COLO829 (cell line): ENCODE measurements at places on chromosomes 16 and 17.

GRCh38 chr16:68719993-68720489 is 17.1 kb upstream of the CDH1 start:
- DNase-seq = no peak

DNA sequence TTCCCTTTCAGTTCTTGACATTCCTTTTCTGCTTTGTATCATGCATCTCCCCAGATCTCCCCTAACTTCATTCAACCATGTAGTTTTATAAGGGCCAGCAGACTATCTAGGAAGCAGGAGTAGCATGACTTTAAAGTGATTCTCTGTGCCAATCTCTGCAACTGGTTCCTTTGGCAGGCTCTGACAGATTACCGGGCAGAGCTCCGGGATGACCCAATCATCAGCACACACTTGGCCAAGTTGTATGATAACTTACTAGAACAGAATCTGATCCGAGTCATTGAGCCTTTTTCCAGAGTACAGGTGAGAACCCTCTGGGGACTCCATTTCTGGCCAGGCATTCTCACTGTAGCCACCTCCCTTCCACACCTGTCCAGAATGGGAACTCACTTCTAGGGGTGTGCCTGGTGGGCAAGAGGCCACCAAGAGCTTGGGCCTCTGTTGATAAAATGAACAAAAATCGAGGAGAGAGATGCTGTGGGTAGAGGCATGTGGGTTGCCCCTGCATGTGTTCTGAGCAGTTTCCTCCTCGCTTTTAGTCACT is 7.6 kb upstream of the CDK5R1 start:
- DNase-seq = no peak

DNA sequence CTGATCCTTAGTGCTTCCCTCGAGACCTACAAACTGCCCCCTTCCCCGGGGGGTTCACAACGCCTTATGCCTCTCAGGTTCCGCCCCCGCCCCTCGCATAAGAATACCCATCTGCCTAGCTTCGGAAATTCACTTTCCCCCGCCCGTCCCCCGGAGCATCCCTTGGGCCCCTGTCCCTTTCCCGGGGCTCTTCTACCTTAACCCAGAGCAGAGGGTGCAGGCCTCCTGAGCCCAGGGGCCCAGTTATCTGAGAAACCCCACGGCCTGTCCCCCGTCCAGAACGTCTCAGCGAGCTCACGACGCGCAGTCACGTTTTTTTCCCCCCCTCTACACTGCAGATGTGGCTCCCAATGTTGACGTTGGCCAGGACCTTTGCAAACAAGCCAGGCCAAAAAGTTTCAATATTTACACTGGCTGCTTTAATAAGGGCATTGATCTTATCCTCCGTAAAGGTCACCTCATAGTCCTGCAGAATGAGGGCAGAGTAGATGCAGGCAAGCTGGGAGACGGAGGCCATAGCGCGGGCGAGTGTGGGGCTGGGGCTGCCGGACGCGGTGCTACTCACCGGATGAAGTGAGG is 1.4 kb upstream of the NBR1 start:
- peak; percentile 22 for DNase-seq

DNA sequence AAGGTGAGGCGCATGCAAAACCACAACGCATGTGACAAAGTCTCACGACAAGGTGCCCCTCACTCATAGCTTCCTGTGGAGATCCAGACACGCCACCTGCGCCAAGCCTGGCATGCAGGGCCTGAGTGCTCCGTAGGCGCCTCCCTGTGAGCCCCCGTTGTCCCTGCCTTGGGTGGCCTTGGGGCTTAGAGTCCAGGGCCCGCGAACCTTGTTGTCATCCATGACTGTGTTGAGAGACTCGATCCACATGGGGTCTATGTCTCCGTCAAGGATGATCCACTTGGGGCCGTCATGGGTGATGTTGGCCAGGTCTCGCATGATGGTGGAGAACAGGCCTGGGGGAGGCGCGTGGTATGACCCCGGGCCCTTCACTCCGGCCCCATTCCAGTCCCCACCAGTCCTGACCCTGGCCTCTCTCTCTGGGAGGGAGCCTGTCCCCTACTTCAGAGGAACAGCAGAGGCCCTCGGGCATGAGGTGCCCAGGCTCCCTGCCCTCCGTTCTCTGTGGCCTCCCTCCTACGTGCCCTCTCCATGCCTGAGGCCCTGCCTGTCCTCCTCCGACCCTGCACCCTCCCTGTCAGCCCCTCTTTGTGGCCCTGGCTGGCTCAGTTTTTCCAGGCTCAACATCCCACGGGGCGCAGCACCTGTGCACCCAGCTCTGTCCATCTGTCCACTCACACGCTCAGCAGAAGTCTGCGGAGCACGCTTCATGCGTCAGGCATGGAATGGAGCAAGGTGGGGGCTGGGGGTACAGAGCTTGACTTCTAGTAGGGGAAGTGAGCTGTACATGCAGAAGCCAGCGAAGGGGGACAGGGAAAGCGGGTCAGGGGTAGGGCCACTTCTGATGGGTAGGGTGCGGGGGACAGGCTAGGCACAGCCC is 85.7 kb downstream of the DNAH17 start:
- no peak for DNase-seq

DNA sequence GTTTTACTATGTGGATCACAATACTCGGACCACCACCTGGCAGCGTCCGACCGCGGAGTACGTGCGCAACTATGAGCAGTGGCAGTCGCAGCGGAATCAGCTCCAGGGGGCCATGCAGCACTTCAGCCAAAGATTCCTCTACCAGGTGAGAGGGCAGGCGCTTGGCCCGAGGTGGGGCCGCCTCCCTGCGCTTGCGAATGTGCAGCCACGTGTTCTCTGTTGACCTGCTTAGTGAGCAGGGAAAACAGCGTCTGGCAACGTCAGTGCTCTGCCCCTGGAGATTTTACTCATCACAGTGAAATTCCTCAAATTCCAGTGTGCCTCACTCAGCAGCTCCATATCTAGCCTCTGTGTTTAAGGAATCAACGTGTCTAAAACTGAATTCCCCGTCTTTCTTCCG is 33.4 kb upstream of the CLEC18A start:
- DNase-seq = peak; percentile 26

DNA sequence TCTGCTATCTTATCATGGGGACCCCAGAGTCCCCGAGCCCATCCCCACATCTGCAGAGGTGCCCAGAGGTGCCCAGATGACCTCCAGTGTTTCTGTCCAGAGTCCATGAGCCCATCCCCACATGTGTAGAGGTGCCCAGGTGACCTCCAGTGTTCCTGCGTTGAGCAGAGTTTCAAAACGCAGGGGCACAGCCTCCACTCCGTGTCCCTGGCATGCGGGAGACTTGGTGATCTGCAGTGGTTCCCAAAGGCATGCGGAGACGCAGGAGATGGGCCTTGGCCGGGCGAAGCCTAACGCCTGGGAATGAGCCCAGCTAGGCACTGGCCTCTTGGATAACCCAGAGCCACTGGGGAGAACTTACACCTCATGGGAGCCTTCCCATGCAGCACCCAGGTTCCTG is 41.3 kb downstream of the COX4I1 start:
- no peak for DNase-seq

DNA sequence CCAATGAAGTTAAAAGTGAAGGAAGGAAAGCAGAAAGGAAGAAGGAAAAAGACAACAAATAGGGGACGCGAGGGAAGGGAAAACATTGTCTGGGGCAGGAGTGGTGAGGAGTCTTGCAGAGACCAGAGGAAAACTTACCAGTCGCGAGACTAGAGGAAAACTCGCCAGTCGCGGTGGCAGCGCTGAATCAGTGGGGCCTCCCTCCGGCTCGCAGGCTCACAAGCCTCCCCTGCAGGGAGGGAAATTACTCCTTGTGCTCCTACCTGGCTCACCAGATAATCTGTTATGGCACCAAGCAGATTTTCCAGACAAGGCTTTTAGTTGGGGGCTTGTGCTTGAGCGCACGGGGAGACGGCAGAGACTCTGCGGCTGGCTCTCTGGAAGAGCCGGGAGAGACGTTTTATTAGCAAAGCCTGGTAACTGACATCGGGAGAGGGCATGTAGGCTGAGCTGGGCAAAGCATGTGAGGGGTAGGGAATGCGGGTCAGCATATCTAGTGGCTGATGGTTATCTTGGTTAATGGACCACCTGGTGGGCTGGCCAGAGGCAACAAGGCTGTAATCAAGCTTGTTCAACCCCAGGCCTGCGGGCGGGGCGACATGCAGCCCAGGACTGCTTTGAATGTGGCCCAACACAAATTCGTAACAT is 37.1 kb downstream of the LCMT1 start:
- DNase-seq = no peak

- no peak for DNase-seq
Measured at GRCh38 chr17:41527063-41528023, 765 bp downstream of the KRT19 start.

- no peak for DNase-seq
Measured at GRCh38 chr16:28324887-28325279, 32.6 kb downstream of the SBK1 start.

GRCh38 chr16:49634235-49635008 is 221.5 kb downstream of the ZNF423 start:
- no peak for DNase-seq

GRCh38 chr16:57815987-57816745 is 13.9 kb upstream of the KIFC3 start:
- DNase-seq = no peak

DNA sequence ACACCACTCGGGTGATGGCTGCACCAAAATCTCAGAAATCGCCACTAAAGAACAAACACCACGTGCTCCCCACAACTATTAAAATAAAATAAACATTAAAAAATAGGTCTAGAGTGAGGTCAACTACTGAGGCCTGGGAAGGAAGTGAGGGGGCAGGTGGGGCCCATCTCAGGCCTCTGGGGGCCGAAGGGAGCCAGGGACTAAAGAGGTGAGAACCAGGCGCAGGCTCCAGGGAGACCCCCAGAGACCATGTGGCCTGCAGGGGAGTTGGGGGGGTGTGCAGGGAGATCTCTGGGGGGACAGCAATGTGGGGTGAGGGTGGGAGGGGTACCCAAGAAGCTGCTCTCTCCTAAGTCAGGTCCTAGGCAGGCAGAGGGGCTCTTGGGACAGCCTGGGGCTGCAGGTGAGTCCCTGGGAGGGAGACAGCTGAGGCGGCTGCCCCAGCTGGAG is 111.3 kb upstream of the SMURF2 start:
- no peak for DNase-seq

GRCh38 chr16:82300374-82300951 is 130.4 kb upstream of the MPHOSPH6 start:
- DNase-seq = no peak

GRCh38 chr16:53761962-53762703 is 58.2 kb downstream of the FTO start:
- DNase-seq = no peak

GRCh38 chr17:81398832-81399411 is 3.7 kb downstream of the BAHCC1 start:
- DNase-seq = no peak

DNA sequence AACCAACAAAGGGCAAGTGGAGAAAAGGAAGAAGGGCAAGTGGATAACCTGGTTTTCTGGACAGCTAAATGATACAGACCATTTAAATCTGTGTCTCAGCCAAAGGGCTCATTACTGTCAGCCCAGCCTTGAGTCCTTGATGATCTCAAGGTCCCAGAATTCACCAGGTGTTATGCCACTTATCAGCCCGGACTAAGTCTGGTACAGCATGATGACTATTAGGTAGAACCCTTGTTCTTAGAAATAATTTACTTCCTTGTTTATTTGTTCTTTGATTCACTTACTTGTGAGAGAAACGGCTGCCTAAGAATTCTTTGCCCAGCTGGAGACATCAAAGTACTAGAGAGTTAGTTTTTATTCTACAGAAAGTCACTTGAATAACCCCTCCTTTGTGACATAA is 3.5 kb downstream of the PDILT start:
- DNase-seq = no peak

GRCh38 chr17:81844327-81844851 is 9.5 kb upstream of the PPP1R27 start:
- DNase-seq = no peak

DNA sequence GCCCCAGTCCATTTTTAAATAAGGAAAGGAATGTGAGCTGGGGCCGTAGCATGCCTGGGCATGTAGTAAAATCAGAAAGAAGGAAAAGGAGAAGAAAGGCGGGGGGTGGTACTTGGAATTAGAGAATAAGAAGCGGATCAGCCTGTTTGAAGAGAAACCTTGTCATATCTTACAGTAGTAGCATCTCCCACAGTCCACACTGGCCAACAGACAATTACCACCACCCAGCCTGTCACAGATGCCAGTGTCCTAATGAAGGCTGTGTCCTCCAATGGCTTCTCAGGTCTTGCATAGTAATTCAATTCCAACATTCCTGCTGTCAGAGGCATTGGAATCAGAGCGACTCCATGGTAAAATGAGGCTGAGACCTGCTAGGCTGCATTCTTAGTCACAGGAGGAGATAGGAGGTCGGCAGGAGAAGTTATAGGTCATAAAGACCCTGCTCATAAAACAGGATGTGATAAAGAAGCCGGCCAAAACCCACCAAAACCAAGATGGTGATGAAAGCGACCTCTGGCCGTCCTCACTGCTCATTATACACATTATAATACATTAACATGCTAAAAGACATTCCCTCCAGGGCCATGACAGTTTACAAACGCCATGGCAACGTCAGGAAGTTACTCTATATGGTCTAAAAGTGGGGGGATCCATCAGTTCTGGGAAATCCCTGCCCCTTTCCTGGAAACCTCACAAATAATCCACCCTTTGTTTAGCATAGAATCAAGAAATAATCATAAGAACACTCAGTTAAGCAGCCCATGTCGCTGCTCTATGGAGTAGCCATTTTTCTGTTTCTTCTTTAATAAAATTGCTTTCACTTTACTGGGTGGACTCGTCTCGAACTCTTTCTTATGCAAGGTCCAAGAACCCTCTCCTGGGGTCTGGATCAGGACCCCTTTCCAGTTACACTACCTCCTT is 9.6 kb upstream of the AKAP10 start:
- DNase-seq = no peak

- DNase-seq = no peak
Measured at GRCh38 chr16:29763326-29763725, 14.7 kb upstream of the ZG16 start.

DNA sequence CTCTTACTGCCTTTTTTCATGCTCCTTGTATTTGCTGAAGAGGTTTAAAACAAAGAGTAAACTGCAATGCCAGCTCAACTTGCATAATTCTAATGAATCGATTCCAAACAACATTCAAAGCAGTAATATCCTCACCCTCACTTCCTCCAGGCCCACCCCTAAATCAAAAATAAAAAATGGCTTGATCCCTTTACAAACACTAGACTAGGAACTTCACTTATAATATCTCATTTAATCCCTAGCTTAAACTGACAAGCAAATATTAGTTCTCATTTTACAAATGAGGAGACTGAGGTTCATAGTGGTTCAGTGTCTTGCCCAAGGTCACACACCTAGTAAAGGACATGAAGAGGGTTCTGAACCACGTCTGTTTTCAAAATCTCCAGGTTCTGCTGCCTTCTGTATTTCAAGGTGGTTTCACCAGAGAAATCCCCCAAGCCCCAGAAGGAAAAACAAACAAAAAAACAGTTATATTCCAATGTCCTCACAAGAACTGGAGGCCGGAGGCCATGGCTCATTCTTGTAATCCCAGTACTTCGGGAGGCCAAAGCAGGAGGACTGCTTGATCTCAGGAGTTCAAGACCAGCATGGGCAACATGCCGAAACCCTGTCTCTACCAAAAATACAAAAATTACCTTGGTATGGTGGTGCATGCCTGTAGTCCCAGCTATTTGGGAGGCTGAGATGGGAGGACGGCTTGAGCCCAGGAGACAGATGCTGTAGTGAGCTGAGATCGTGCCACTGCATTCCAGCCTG is 80.3 kb upstream of the GRIN2A start:
- DNase-seq = no peak

- no peak for DNase-seq
Measured at GRCh38 chr17:36855459-36855858, 81.8 kb upstream of the LHX1 start.
